Left renal cortex interstitium (tissue), 4 donors: ENCODE measurements at places on chromosomes 4 and X. TPM values are rescaled to one million over a fixed set of nuclear protein-coding genes. Genes with fewer than 3 reads are reported as not detected.

Gene FATE1
- polyA plus RNA-seq, result 0.18 TPM

Gene CCKAR
- polyA plus RNA-seq, result not detected

Gene CT55
- 0.23 TPM for polyA plus RNA-seq

- no peak for DNase-seq
Measured at GRCh38 chr4:54877006-54877405, 219.2 kb downstream of the KIT start.

- DNase-seq, result no peak
Measured at GRCh38 chr4:105162123-105162796, 15.6 kb downstream of the TET2 start.
